ENCODE measurements at places on chromosomes 7 and 10.

DNA sequence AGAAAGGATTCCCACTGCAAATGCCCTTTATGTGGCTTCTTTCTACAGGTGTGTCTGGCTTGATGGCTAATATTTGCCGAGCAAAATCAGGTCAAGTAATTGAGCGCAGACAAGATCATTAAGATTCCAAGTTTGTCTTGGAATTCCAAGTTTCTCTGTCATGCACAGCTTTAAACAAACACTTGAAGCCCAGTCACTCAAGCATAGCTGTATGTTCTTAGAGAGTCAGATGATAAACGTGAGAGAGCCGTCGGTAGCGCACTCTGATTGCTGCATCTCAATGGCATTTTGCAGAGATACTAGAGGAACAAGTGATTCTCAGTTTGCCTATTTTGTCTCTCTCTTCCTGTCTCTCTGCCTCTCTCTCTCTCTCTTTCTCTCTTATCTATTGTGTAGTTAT is 658 bp downstream of the DMBT1 start:
- peak; percentile 46 for DNase-seq

- DNase-seq, result no peak
Observed at GRCh38 chr7:29873644-29874294, 67.5 kb downstream of the WIPF3 start.

- no peak for DNase-seq
Observed at GRCh38 chr10:102408131-102408727, 10.4 kb downstream of the PSD start.

- peak; percentile 75 for DNase-seq
Observed at GRCh38 chr10:14536241-14537213, 205.8 kb upstream of the FRMD4A start.

Measured in hepatocyte (in vitro differentiated cells).